ENCODE measurements at places on chromosomes 2 and 18.

GRCh38 chr18:59768409-59768808 lies 71.2 kb upstream of the CCBE1 start:
- peaks cover 78% of the 10 kb centered on the region for H3K27me3 ChIP-seq
- no peak for DNase-seq
- no peak overlapping the region for H3K27ac ChIP-seq
- no peaks in the 10 kb centered on the region for H3K4me1 ChIP-seq
- no peak overlapping the region for H3K4me3 ChIP-seq

DNA sequence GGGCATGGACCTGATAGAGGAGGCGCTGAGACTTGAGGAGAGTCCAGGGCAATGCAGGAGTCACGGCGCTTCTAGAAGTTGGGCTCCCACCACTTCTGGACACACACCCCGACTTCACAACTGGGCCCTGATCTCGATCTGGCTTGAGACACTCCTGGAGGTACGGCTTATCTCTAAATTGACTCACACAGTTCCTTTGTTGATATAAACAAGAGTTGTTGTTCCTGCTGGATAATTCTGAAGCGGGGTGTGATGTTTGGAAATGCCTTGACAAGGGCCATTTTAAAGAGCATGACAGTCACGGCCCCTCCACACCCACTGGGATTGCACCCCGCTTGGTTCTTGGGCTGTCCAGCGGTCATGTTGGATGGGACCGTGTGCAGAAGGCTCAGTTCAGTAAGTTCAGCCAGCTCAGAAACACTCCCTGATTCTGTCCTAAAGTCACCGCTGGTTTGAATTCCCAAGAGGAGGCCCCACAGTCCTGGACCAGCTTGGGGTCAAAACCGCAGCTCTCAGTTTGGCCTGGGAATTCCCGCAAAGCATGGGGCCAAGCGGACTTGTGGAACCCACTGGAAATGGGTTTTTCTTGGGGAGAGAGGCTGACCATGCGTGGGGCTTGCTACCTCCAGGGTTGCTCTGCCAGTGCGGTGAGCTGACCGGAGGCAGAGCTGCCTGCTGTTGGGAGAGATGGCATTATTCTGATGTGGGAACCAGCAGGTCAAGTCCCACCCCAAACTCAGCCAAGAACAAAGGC lies 9.3 kb upstream of the NEU2 start:
- no peaks in the 10 kb centered on the region for H3K4me1 ChIP-seq
- DNase-seq: no peak
- no peaks in the 10 kb centered on the region for H3K27me3 ChIP-seq
- H3K36me3 ChIP-seq: no peaks in the 10 kb centered on the region

GRCh38 chr18:24546307-24546706 lies 85.9 kb downstream of the HRH4 start:
- peaks cover 13% of the 10 kb centered on the region for H3K4me1 ChIP-seq
- peaks cover 5% of the 10 kb centered on the region for H3K27me3 ChIP-seq
- no peaks in the 10 kb centered on the region for H3K36me3 ChIP-seq
- no peak overlapping the region for H3K4me3 ChIP-seq

DNA sequence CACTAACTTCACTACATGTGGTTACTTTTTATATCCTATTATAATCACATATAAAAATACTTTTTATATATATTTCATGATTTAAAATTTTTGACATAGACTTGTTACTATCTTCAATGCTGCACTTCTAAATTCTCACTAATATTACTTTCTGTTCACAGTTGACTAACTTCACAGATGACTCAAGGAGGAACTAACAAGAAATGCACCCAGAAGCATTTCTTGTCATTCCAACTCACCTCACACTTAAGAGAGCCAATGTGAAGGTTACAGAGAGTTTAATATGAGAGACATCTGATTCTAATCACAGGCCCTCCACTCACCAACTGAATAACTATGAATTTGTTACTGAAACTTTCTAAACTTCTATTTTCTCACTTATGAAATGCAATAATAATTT lies 399.8 kb upstream of the SLC8A1 start:
- no peaks in the 10 kb centered on the region for H3K36me3 ChIP-seq
- H3K27ac ChIP-seq: no peak overlapping the region
- no peak for DNase-seq
- no peaks in the 10 kb centered on the region for H3K27me3 ChIP-seq

- H3K27ac ChIP-seq: no peak overlapping the region
- peak overlapping the region; percentile 71 for H3K4me3 ChIP-seq
- DNase-seq: no peak
- peaks cover 10% of the 10 kb centered on the region for H3K4me1 ChIP-seq
- H3K36me3 ChIP-seq: peaks cover 7% of the 10 kb centered on the region
- peaks cover 2% of the 10 kb centered on the region for H3K27me3 ChIP-seq
Observed at GRCh38 chr18:2906704-2907549, 60.1 kb downstream of the EMILIN2 start.

GRCh38 chr2:219176818-219177551 lies at the start of gene CNPPD1:
Gene CNPPD1, minus strand, starts transcription at chr2:219176925. Its CDS starts 97 bp downstream, at chr2:219176828.
- H3K4me1 ChIP-seq: peaks cover 24% of the 10 kb centered on the region
- H3K36me3 ChIP-seq: peaks cover 24% of the 10 kb centered on the region
- peak; percentile 63 for DNase-seq
- no peaks in the 10 kb centered on the region for H3K27me3 ChIP-seq
- H3K27ac ChIP-seq: peak within 1 kb of the TSS; percentile 99

GRCh38 chr2:11778416-11778815 lies 32.0 kb downstream of the LPIN1 start:
- no peak overlapping the region for H3K4me3 ChIP-seq

DNA sequence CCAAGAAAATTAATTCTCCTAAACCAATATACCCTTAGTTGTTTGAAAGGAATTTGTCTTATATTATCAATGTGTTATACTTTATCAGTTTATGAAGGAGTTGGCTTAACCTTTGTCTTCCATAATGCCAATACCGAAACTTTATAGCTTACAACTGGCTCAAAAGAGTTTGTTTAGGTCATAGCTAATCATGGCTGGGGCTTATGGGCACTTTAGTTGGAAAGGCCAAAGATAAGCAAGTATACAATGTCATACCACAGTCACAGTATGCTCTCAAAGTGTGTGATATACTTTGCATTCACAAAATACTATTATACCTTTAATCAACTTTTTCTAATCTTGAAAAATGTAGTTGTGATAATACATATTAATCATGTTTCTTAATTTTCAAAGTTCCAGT lies 2.3 kb downstream of the KLHL41 start:
- no peak overlapping the region for H3K27ac ChIP-seq
- DNase-seq: no peak
- no peak overlapping the region for H3K4me3 ChIP-seq
- H3K4me1 ChIP-seq: peaks cover 7% of the 10 kb centered on the region
- peaks cover 3% of the 10 kb centered on the region for H3K36me3 ChIP-seq
- no peaks in the 10 kb centered on the region for H3K27me3 ChIP-seq

DNA sequence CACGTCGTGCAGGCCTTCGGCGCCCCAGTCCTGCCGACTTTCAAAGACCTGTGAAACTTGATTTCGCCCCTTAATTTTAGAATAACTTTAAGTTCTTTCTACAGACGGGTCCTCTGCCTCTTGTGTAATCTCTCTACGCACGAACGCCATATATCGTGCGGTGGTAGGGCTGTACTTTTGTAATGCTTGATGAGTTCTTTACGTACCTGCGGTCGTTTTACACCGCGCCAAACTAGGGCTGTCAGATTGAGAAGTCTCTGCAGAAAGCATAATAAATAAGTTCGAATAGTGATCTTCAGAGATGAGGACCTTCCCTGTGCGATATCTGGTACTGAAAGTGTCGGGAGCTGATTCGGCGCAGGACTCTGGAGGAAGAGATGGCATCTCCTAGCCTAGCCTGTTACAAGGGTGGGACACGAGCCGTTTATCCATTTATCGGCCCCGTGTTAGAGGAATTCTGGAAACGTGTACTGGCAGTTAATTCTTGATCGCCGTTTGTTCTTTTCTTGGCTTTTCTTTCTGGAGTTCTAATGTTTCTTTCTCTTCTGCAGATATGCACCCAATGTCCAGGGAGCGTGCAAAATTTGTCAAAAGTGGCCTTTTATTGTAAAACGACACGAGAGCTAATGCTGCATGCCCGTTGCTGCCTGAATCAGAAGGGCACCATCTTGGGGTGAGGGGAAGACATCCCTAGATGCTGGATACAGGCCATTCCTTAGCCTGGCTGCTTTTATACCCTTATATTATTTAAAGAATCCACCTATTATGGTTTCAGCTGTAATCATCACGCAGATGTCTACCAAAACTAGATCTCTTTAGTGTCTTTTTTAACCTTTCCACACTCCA lies 781 bp upstream of the SLC5A6 start:
- no peaks in the 10 kb centered on the region for H3K36me3 ChIP-seq
- H3K27ac ChIP-seq: peak overlapping the region; percentile 100
- H3K4me1 ChIP-seq: peaks cover 43% of the 10 kb centered on the region
- no peaks in the 10 kb centered on the region for H3K27me3 ChIP-seq
- peak overlapping the region; percentile 99 for H3K4me3 ChIP-seq
- DNase-seq: no peak

- no peak overlapping the region for H3K4me3 ChIP-seq
- DNase-seq: no peak
- no peaks in the 10 kb centered on the region for H3K36me3 ChIP-seq
Observed at GRCh38 chr2:158773121-158773520, 22.0 kb upstream of the DAPL1 start.

- H3K36me3 ChIP-seq: no peaks in the 10 kb centered on the region
- no peaks in the 10 kb centered on the region for H3K4me1 ChIP-seq
- no peak overlapping the region for H3K27ac ChIP-seq
- no peak overlapping the region for H3K4me3 ChIP-seq
- no peak for DNase-seq
Observed at GRCh38 chr18:73986711-73987110, 160.9 kb downstream of the FBXO15 start.

DNA sequence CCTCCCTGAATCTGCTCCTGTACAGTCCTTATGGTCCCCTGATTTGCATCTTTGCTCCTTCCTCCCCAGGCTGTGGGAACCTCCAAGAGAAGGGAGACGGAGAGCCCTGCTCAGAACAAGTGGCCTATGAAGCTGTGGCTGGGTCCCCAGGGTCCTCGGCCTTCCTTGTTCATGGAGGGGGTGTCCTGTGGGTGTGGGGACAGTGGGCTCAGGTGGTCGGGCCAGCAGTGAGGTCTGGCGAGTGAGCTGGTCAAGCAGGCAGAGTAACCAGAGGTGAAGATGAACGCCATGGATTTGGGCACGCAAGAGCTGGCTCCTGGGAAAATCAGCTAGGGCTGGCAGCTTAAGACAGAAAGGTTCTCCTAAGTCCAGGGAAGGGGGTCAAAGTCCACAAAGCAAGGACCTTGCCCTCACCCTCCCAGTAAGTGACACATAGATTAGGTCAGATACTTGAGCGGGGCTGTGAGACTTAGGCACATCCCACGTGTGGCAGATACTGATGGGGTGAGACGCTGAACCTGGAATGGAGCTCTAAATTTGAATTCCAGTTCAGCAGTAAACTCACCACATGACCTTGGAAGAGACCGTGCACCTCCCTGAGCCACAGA lies 24.8 kb downstream of the GNLY start:
- no peak for DNase-seq
- H3K36me3 ChIP-seq: no peaks in the 10 kb centered on the region
- H3K4me3 ChIP-seq: no peak overlapping the region
- peaks cover 4% of the 10 kb centered on the region for H3K27me3 ChIP-seq
- peaks cover 12% of the 10 kb centered on the region for H3K4me1 ChIP-seq

DNA sequence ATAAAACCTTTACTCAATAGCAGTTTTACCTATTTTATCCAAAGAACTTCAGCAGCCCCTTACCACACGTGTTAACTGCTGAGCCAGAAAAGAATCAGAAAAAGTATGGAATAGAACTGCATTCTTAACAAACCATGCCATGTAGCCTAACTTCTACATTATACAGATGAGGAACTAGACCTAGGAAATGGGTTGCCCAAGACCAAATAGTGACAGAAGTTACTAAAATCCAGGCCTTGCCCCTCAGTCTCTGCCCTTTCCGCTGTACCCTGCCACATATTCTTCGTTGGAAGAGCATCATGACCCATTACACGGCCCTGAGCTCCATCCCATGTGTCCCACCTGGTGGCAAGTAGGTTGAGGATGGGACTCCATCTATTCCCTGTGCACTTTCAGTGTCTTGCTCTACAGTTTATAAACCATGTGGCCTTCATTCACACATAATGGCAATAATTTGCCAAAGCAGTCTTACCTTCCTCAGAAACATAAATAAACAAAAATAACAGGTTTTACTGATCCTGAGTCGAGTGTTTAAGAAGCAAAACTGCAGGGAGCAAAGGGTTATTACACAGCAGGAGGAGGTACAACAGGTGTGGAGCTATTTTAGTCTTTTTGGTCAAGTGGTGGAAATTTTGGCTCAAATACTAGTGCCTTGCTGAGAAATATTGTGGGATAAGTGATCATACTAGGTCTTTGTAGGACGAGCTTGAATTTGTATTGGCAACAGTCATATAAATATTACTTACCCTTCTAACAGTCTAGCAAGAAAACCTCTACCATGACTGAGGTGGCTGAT lies 46.5 kb downstream of the HNRNPLL start:
- H3K4me3 ChIP-seq: no peak overlapping the region
- no peaks in the 10 kb centered on the region for H3K27me3 ChIP-seq
- no peaks in the 10 kb centered on the region for H3K4me1 ChIP-seq
- DNase-seq: no peak

DNA sequence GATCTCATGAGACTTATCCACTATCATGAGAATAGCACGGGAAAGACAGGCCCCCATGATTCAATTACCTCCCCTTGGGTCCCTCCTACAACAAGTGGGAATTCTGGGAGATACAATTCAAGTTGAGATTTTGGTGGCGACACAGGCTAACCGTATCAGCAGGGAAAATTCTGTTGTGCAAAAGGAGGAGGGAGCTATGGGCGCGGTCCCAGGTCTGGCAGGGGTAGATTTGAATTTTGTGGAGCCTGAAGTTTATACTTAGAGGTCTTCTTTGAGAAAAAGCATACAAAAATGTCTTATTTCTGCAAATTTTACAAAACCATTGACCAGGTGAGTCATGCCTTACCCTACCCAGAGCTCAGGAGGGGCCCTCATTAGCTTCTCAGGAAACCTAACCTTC lies 36.6 kb downstream of the SLC4A3 start:
- no peaks in the 10 kb centered on the region for H3K27me3 ChIP-seq
- DNase-seq: no peak
- no peak overlapping the region for H3K4me3 ChIP-seq
- H3K4me1 ChIP-seq: peaks cover 16% of the 10 kb centered on the region
- peaks cover 10% of the 10 kb centered on the region for H3K36me3 ChIP-seq
- no peak overlapping the region for H3K27ac ChIP-seq

DNA sequence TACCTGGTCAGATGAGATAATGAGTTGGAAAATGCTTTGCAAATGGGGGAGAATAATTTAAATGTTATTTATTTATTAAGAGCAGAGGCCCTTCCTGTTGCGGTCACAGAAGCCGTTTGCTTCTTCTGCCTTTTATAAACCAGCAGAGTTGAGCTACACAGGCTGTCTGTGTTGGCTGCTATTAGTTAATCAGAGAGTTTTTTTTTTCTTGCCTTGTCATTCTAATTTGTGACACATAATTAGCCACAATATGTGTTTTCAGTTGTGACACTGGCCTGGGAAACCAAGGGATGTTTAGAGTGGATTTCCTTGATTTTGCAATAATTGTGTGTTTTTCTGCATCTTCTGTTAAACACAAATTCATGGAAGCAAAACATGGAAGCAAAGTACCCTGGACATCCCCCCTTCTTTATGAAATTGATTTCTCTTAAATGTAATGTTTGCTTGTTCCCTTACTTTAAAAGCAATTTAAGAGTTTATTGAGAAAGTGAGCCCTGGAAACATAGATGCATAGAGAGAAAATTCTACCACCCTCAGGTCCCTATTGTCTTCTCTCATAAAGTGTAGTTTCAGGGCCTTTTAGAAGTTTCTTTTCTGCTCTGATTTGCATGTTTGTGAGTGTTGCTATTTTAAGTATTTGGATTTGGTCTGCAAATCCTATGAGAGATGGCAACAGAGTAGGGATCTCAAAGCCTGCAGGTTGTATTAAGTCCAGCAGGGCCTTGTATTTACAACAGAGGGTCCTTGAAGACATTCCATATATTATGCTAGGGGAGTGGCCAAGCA lies 22.8 kb upstream of the IL37 start:
- DNase-seq: no peak
- H3K36me3 ChIP-seq: no peaks in the 10 kb centered on the region
- H3K4me1 ChIP-seq: peaks cover 3% of the 10 kb centered on the region
- peaks cover 2% of the 10 kb centered on the region for H3K27me3 ChIP-seq
- H3K27ac ChIP-seq: no peak overlapping the region
